ENCODE measurements at places on chromosomes 2 and 18. TPM values are rescaled to one million over a fixed set of nuclear protein-coding genes. Genes with fewer than 3 reads are reported as not detected.

Gene ECEL1
- not detected for total RNA-seq

Gene SMAD2
- 28.5 TPM for total RNA-seq

Gene HRH4
- total RNA-seq = not detected

Gene MAP2
- total RNA-seq = 15.5 TPM

- H3K27ac ChIP-seq = no peak overlapping the region
- H3K4me1 ChIP-seq = no peaks in the 10 kb centered on the region
- no peaks in the 10 kb centered on the region for H3K27me3 ChIP-seq
- no peak for DNase-seq
- no peaks in the 10 kb centered on the region for H3K36me3 ChIP-seq
- H3K4me3 ChIP-seq = no peak overlapping the region
Measured at GRCh38 chr2:179825494-179825893, 35.9 kb downstream of the ZNF385B start.

- H3K27ac ChIP-seq = no peak overlapping the region
- no peaks in the 10 kb centered on the region for H3K27me3 ChIP-seq
- no peaks in the 10 kb centered on the region for H3K4me1 ChIP-seq
- DNase-seq = no peak
- H3K36me3 ChIP-seq = no peaks in the 10 kb centered on the region
Measured at GRCh38 chr18:60754413-60755009, 381.9 kb upstream of the MC4R start.

GRCh38 chr2:133497270-133497893 is 70.9 kb downstream of the NCKAP5 start:
- H3K4me1 ChIP-seq = no peaks in the 10 kb centered on the region
- no peaks in the 10 kb centered on the region for H3K36me3 ChIP-seq
- no peak for DNase-seq
- H3K27me3 ChIP-seq = no peaks in the 10 kb centered on the region
- no peak overlapping the region for H3K27ac ChIP-seq

DNA sequence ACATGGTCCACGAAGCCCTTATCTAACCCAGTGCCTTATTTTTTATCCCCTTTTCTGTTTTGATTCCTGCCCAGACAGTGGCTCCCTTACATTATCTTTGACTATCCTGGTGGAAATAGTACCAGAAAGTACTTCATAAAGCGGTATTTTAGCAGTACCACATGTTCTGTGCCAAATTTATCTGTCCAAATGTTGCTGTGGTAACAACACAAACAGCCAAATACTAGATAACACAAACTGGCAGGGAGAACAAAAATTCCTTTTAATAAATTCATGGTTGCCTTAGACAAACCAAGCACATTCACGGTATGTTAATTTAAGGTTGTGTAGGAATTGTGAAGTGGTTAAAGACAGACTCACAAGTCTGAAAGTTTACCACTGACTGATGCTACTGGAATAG is 187.9 kb upstream of the LHCGR start:
- no peaks in the 10 kb centered on the region for H3K4me1 ChIP-seq
- DNase-seq = no peak
- H3K4me3 ChIP-seq = no peak overlapping the region

DNA sequence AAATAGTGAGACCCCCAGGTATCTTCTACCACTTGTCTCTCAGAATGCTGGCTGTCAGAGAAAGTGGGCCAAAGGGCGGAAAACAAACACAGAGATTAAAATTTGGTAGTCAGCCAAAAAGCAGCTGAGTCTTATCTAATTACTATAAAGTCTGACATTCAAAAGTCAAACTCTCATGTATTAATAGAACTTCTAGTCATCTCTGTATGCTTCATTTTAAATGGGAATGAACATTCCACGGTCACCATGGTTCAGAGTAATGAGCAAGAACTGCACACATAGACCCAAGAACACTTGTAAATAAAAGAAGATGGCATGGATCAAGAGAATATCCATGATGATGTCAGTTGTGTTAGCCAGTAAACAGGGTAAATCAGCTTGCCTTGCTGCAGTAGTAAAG is 1267.0 kb upstream of the CHAC2 start:
- no peak overlapping the region for H3K4me3 ChIP-seq
- no peaks in the 10 kb centered on the region for H3K4me1 ChIP-seq
- no peak overlapping the region for H3K27ac ChIP-seq
- DNase-seq = no peak
- H3K36me3 ChIP-seq = no peaks in the 10 kb centered on the region
- H3K27me3 ChIP-seq = no peaks in the 10 kb centered on the region

DNA sequence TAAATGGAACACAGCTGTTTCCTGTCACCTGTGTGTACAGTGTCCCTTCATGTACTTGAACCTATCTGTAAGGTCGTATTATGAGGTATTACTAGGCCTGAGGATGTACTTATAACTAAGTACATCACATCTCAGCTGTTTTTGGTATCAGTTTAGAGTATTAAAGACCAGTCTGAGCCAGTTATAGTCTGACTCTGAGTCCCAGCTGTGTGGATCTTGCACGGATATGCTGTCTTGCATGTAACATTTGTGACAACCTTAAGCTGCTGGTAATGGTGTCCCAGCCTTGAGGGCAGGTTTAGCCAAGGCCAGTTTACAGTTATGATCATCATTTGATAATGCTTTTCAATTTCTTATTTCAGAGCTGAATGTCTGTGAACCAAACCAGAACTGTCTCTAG is 496.3 kb downstream of the SLC4A3 start:
- H3K36me3 ChIP-seq = no peaks in the 10 kb centered on the region
- no peaks in the 10 kb centered on the region for H3K4me1 ChIP-seq
- no peak for DNase-seq
- no peak overlapping the region for H3K4me3 ChIP-seq
- H3K27ac ChIP-seq = no peak overlapping the region
- H3K27me3 ChIP-seq = no peaks in the 10 kb centered on the region

DNA sequence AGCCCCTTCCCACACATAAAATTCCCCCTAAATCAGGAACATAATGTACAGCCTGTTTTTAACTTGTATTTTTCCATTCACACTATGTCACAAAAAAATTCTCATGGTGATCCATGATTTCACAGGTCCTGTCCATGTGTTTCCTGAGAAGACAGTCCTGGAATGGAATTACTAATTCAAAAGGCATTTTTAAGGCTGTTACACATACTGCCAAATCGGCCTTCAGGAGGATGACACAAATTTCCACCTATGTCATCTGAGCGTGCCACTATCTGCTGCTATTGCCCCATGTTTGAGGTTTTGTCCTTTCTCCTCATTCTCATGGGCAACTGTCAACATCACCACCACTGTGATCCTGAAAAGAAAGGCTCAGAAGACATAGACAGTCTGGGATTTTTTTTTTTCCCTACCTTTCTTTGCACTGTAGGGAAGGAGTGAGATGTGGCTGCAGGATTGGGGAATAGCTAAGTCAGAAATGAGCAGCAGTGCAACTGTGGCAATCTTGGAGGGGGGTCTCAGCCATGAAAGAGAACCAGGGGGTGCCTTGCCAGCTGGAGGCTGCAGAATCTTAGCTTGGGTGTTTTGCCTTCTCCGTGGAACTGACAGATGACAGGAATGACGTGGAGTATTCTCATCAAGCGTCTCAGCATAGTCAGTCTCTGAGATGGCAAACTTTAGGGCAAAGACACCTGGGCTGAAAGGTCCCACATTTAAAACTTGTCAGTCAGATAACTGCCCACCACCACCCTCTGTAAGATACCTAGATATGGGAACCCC is 73.4 kb downstream of the MARCHF4 start:
- no peaks in the 10 kb centered on the region for H3K27me3 ChIP-seq
- no peak overlapping the region for H3K4me3 ChIP-seq
- no peak overlapping the region for H3K27ac ChIP-seq
- DNase-seq = peak; percentile 70
- no peaks in the 10 kb centered on the region for H3K36me3 ChIP-seq

DNA sequence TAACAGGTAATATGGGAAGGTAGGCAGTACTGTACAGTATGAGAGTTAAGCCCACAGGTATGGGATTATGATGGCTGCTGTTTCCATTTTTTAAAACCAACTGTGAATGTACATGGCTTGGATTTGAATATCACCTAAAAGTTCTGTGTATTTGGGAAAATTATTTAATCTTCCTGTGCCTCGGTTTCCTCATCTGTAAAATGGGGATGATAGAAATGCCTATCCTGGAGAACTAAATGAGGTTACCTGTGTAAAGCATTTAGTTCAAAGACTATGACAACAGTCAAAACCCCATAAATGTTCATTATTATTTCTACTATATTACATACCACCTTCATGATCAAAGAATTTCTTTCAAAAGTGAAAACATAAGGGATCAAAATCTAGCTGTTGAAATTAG is 3.6 kb downstream of the KLHL41 start:
- DNase-seq = no peak
- H3K4me3 ChIP-seq = no peak overlapping the region
- no peaks in the 10 kb centered on the region for H3K27me3 ChIP-seq
- no peak overlapping the region for H3K27ac ChIP-seq
- H3K36me3 ChIP-seq = no peaks in the 10 kb centered on the region
- peaks cover 8% of the 10 kb centered on the region for H3K4me1 ChIP-seq

- H3K36me3 ChIP-seq = no peaks in the 10 kb centered on the region
- no peak overlapping the region for H3K4me3 ChIP-seq
- no peak for DNase-seq
- no peaks in the 10 kb centered on the region for H3K4me1 ChIP-seq
Measured at GRCh38 chr18:44246001-44246400, 434.7 kb upstream of the SETBP1 start.

DNA sequence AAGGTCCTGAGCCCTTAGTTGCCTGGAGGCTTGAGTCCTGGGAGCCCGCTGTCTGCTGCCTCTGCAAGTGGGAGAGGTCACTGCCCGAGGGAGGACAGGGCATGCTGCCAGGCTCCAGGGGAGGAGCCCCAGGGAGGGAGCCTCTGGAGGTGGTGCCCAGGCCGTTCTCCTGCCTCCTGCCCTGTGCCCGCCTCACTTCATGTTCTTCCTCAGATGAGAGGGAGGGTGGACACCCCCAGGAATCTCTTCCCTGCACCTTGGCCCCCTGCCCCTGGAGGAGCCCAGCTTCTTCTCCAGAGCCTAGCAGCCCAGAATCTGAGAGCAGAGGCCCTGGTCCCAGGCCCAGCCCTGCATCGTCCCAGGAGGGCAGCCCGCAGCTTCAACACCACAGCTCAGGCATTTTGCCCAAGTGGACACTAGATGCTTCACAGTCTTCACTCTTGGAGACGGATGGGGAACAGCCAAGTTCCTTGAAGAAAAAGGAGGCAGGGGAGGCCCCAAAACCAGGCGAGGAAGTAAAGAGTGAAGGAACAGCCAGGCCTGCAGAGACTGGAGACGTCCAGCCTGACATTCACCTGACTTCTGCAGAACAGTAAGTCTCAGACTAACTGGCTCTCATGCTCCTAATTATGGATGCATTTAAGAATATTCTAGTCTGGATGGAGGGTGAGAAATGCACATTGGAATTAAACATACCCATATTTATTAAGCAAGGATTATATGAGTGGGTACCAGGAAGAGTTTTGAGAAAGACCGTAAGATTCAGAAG is 12.1 kb downstream of the PSD4 start:
- no peak overlapping the region for H3K4me3 ChIP-seq
- no peaks in the 10 kb centered on the region for H3K4me1 ChIP-seq
- no peaks in the 10 kb centered on the region for H3K27me3 ChIP-seq
- no peak for DNase-seq
- no peaks in the 10 kb centered on the region for H3K36me3 ChIP-seq

DNA sequence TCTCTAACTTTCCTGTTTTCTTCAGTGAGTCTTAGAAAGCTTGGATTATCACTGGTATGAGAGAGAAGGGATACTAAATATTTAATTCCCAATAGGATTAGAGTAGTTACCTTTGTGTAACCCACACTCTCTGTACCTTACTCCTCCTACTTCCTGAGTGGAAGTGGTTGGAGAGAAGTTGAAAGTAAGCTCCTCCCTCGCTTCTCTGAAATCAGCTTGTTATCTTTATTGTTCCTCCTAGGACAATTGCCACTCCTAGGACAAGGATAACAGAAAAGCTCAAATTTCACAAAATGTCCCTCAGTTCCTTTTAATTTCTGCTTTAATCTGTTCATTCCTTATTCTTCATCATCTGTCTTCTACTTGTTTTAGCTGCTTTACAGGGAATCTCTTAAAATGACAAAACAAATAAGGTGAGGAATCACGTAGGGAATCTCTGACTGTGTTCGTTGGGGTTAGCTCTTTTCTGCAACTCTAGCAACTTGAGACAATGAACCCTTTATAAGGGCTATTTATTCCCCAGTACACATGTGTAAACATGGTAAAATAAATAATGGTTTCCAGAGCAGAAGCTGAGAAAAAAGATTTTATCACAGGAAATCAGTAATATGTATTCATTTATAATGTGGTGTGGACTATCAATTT is 8.6 kb downstream of the ITPRID2 start:
- H3K4me3 ChIP-seq = no peak overlapping the region
- H3K27me3 ChIP-seq = no peaks in the 10 kb centered on the region
- no peaks in the 10 kb centered on the region for H3K36me3 ChIP-seq
- H3K4me1 ChIP-seq = peaks cover 41% of the 10 kb centered on the region
- no peak for DNase-seq
- no peak overlapping the region for H3K27ac ChIP-seq

DNA sequence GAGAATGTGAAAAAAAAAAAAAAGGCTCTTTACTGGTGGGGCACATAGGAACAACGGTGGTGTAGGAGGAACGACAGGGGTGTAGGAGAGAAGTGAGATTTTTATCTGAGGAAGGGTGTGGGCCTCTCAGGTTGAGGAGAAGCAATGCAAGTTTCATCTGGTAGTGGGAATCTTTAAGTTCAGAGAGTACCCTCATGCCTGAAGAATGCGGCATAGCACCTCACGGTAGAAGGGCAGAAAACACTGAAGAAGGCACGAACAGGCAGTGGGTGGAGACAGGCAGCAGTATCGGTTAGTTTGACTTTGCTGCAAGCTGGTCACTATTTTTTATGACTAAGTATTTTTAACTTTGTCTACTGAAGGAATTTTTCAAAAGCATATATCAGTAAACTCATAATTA is 52.2 kb upstream of the TSPYL6 start:
- DNase-seq = no peak
- no peaks in the 10 kb centered on the region for H3K36me3 ChIP-seq
- H3K27me3 ChIP-seq = no peaks in the 10 kb centered on the region
- H3K4me1 ChIP-seq = no peaks in the 10 kb centered on the region
- no peak overlapping the region for H3K4me3 ChIP-seq
- no peak overlapping the region for H3K27ac ChIP-seq

DNA sequence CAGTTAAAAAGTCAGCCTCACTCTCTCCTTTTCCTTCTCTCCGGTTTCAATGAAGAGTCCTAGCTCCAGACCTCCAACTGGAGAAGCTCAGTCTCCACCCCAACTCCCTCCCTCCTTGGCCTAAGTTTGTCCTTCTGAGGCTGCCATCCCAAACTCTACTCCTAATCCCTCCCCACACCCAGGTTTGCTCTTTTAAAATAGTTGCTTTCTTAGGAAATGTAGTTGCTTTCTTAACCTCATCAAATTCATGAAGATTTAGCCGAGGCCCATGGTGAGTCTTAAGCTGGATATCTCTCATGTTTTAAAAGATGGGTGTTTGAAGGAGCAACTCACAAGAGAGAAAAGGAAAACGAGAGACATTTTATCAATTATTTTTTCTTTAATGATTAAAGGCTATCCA is 937 bp upstream of the LANCL1 start:
- no peak for DNase-seq
- H3K4me1 ChIP-seq = peaks cover 29% of the 10 kb centered on the region
- H3K27me3 ChIP-seq = no peaks in the 10 kb centered on the region
- H3K27ac ChIP-seq = peak overlapping the region; percentile 81
- H3K36me3 ChIP-seq = no peaks in the 10 kb centered on the region

Measured in vagina (tissue), 2 donors.